Suppressor macrophage treated with lipopolysaccharide for 4 hours (primary cell): ENCODE measurements at places on chromosomes 6 and 20.
A peak's percentile ranks its signal among the peaks of the same experiment; 100 is the strongest.

GRCh38 chr20:3116341-3116740, 31.8 kb upstream of the AVP start:
- DNase-seq: no peak

DNA sequence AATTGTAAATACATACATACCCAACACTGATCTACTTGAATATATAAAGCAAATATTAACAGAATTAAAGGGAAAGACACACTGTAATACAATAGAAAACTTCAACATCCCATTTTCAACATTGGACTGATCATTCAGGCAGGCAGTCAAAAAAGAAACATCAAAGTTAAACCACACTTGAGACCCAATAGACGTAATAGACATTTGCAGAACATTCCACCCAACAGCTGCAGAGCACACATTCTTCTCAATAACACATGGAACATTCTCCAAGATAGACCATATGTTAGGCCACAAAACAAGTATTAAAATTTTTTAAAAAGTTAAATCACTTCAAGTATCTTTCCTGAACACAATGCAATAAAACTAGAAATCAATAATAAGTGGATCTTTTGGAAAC, 698.2 kb downstream of the COL12A1 start:
- DNase-seq: no peak

DNA sequence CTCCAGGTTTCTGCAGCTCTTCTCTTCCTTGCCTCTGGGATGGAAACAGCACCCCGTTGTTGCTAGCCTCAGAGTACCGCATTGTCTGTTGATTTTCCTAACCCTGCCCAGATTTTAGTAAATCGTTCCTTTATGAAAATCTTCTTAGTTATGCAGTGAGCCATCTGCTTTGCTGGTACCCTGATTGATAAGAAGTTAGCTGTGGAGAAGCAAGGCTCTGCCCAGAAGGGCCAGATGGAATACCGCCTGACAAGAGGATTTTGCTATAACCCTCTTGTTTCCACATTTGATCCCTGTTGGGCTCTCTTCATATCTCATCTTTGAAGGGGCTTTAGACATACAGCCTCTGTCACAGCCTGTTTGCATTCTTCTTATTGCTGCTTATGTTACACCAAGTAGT, 229.0 kb downstream of the CDKAL1 start:
- DNase-seq: no peak

DNA sequence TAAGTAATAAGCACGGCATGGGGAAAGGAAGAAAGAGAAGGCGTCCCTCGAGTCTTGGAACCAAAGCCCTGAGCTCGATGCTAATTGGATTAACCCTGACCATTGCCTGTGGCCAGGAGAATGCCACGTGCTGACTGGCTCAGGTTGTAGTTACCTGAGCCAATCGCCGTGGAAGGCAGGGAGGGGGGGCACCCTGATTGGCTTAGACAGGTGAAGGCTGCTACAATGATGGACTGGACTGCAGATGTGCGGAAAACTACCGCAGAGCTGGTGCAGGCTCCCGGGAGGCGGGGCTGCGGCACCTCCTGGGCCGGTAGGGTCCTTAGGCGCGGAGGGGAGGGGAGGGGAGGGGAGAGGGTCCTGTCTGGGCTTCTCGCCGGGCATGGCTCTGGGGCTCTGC, 121.3 kb downstream of the TFAP2C start:
- DNase-seq: no peak

DNA sequence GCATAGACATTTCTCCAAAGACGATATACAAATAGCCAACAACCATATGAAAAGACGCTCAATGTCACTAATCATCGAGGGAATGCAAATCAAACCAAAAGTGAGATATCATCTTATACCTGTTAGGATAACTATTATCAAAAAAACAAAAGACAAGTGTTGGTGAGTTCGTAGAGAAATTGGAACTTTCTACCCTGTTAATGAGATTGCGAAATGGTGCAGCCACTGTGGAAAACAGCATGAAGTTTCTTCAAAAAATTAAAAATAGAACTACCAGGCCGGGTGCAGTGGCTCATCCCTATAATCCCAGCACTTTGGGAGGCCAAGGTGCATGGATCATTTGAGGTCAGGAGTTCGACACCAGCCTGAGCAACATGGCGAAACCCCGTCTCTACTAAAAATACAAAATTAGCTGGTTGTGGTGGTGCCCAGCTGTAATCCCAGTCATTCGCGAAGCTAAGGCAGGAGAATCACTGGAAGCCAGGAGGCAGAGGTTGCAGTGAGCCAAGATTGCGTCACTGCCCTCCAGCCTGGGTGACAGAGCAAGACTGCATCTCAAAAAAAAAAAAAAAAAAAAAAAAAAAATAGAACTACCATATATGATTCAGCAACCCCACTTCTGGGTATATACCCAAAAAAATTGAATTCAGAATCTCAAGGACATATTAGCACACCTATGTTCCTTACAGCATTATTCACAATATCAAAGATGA, 170.0 kb upstream of the ZNF184 start:
- no peak for DNase-seq

DNA sequence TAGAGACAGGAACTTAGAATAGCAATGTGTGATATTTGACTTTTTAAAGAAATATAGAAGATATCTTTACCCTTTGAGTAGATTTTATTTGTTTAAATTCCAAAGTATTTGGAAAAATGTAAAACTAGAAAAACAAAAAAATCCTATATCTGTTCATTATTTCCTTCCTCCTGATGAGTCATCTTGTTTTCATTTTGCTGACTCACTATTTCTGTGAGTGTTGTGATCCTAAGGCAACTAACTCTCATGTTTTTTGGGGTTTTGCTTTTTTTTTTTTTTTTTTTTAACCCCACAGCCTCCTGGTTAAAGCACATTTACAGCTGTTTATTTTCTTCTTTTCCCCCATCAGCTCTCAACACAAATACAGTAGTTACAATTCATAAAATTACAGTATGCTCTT, 37.8 kb upstream of the THEMIS start:
- peak; percentile 16 for DNase-seq

- no peak for DNase-seq
Measured at GRCh38 chr6:130617658-130618057, 209.5 kb upstream of the SMLR1 start.

DNA sequence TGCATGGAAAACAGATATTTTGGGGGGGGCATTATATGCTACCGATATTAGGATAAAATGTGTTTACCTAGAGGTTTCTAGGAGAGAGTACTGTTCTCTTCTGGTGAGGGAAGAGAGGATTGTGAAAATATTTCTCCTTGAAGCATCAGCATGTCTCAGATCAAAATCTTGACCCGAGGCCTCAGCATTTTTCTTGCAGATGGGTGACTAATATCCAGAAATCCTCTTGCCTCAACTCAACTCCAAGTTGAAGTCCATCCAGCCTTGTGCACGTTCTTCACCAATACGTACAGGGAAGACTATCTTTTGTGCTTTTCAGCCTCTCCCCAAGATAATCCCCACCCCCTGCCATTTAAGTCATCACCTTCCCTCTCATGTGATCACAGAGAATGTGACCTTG, 59.5 kb downstream of the PRND start:
- DNase-seq: no peak

- no peak for DNase-seq
Measured at GRCh38 chr6:162014069-162014811, 713.3 kb downstream of the PRKN start.

DNA sequence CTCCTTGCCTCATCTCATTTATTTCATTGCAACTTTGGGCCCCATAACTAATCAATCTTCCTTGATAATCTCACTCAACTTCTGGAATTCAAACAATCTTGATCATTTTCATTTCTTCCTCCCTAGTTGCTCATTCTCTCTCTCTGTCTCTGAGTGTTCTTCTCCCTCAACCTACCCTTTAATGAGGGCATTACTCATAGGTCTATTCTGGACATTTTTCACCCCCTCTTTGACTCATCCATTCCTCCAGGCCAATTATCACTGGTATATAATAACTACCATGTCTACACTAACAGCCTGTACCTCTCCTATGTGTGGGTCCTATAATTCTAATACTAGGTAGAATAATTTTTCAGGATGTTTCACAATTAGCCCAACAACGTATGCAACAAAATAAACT, 78.8 kb downstream of the COL21A1 start:
- no peak for DNase-seq

GRCh38 chr6:125759959-125760457, 10.6 kb downstream of the HEY2 start:
- DNase-seq: no peak

DNA sequence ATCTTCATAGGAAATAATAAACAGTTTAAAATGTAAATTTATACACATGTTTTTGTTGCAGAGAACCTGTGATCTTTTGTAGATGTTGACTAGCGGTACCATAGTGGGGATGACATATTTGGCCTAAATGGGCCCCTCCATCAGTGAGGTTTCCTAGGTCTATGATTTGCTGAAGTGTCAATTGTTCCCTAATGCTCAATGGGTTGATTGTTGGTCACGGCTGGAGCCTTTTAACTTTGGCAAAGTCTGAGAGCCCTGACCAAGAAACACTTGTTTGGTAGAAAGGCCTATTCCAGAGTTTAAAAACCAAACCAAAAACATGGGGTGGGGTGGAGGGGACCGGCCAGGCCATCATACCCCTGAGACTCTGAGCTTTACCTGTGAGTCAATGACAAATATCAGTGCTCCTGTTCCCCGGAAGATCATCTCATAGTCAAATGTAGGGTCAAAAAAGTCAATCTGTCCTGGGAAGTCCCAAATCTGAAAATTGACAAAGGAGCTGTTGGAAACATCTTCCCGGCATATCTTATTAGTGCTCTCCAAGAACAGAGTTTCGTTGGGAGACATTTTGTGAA, 25.1 kb downstream of the RRAGD start:
- DNase-seq: no peak

DNA sequence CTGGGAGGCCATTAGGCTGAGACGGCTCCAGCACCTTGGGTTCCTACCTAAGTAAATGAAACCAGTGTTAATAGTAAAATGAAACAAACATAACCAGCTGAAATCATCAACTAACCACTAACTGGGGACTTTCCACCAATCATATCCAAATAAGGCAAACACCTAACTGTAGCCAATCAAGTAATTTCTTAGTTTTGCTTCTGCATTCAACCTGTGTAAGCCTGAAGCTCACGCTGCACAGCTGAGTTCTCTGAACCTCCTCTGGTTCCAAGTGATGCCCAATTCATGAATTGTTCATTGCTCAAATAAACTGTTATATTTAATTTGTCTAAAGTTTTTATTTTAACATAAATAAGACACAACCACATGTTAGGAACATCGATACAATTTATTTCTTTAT, 22.5 kb downstream of the KLHL32 start:
- no peak for DNase-seq

DNA sequence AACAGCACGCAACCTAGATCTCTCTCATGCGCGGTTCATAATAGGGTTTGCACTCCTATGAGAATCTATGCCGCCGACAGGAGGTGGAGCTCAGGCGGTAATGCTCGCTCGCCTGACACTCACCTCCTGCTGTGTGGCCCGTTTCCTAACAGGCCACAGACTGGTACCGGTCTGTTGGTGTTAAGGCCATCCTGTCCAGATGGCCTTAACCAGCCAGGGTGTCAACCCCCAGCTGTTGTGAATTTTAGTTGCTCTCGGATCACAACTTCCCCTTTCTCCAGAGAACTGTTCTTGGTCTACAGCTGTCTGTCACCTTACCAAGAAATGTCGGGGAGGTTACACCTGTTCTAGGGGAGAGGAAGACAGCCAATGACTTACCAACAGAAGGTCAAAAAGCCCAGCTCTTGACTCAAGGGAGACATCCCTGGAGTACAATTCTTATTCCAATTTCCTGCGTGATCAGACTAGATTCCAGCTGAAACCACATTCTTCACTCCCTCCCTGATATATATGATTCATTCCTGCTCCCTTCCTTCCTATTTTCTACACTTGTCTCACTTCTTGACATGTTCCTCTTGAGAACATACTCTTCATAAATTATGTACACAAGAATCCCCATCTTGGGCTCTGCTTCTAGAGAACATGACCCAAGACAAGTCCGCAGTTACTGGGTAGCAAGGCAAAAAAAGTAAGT, 23.1 kb upstream of the DNAAF9 start:
- peak; percentile 66 for DNase-seq

GRCh38 chr6:52662031-52662430, 8.9 kb upstream of the TMEM14A start:
- DNase-seq: no peak

GRCh38 chr20:24449026-24449720, 20.3 kb upstream of the SYNDIG1 start:
- DNase-seq: no peak

DNA sequence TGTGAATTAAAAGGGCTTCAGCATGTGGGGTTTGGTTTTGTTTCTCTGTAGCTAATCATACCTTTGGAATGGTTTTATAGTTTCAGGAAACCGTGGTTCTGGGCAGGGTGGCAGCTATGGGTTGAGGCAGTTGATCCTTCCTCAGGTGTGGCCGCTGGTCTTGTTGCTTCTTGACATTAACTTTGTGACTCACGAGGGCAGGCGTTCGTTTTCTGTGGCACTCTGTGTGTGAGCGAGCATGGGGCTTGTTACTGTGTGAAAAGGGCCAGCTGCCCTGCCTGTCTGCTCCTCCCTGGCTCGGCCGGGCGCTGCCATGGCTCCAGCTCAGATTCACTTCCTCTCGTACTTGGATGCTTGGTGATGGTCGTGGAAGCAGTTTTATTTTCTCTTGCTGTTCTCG, 16.2 kb downstream of the DNAJC5 start:
- peak; percentile 79 for DNase-seq

DNA sequence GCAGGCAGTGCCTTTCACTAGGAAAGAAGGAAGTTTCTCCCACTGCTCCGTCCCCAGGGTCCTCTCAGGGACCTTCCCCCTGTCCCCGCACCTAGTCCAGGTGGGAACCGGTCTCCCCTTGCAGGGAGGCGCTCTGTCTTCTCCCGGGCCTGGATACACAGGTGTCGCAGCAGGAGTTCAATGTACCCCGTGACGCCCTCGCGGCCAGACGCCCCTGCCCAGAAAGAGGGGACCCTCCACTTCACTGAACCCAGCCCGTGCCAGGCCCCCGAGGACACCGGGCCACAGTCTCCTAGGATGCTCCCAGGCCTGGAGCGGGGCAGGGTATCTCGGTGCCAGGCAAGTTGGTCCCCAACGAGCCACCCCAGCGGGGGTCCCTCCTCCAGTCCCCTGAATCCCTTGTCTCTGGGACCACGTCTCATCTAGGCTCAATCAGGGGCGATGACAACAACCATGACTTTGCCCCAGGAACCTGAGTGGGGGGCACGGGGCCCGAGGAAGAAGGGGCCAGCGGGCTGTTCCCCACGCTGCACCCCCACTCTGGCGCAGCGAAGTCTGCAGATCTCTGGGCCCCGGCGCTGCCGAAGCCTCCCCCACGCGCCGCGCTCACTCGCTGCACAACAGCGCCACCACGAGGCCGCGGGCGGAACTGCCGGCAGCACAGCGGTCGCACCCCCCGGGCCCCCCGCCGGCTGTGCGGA, 103.0 kb downstream of the EDN3 start:
- peak; percentile 48 for DNase-seq

GRCh38 chr20:53226826-53227225, 254.7 kb downstream of the TSHZ2 start:
- no peak for DNase-seq
